NCI-H146 (cell line): ENCODE measurements at places on chromosomes 1 and 21.

- DNase-seq: no peak
These were observed 11.8 kb downstream of the DENND4B start for GRCh38 chr1:153934746-153935145.

- no peak for DNase-seq
These were observed 3.0 kb downstream of the TTC13 start for GRCh38 chr1:230975636-230976035.

DNA sequence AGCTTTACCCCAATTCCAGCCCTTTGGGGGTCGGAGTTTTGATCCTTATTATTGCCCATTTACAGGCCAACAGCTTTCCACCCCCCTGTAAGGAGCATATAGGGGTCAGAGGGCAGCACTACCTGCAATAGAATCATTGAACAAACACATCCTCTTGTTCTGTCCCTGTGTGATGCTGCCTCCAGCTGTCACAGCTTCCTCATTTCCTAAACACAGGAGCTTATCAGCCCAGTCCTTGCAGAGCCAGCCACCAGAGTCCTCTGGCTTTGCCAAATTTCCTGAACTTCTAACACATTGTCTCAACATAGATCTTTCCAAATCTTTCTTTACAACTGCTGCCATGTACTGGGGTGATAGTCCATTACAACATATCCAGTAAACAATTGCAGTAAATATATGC, 32.8 kb upstream of the PTBP2 start:
- peak; percentile 51 for DNase-seq

GRCh38 chr1:53478502-53478818, 19.3 kb downstream of the DMRTB1 start:
- DNase-seq: no peak

DNA sequence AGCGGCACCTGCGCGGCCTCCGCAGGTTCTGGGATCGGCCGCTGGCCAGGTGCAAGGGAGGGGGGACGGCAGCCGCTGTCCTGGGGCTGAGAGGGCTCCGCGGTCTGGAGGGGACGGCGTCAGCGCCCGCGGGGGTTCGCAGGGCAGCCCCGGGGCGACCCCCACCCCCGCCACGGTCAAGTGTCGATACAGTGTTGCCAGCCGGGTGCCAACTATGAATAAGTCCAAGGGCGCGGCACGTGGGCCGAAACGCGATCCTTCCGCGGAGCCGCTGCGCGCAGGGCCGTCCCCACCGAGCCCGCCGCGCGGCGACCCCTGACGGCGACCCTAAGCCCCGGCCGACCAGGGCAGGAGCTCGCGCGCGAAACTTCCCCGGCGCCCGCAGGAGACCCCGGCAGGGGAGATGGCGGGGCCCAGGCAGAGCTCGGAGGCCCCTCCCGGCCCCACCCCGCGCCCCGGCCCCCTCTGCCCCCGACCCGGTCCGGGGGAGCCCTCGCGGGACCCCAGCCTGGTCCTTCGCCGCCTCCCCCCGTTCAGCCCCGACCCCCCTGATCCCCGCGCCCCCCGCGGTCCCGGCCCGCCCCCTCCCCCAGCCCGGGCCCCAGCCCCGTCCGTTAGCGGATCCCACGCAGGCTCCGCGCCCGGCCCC, 586 bp upstream of the AGPAT3 start:
- DNase-seq: peak; percentile 58

- DNase-seq: no peak
These were observed 52.0 kb upstream of the SMYD2 start for GRCh38 chr1:214228976-214229375.

- no peak for DNase-seq
These were observed 81.2 kb upstream of the HOOK1 start for GRCh38 chr1:59733443-59734141.

- no peak for DNase-seq
These were observed 190.7 kb downstream of the HLX start for GRCh38 chr1:221069986-221070385.

DNA sequence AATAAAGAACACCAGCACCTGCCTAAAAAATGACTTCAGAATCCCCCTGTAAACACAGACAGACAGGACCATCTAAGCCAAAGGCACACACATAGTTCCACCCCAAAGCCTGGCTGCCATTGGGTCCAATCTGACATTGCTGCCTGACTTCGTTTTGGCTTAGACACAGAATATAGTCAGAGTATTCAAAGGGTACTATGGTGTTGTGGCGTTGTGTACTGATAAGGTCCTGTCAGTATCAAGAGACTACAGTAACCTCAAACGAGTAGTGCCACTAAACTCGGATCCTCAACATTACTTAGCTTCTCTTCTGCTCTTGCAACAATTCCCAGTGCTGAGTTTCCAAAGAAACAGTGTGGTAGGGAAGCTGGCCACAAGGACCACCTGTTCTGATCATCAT, 169.3 kb upstream of the NR5A2 start:
- no peak for DNase-seq

- DNase-seq: no peak
These were observed 69.6 kb downstream of the GBP6 start for GRCh38 chr1:89433421-89433820.

DNA sequence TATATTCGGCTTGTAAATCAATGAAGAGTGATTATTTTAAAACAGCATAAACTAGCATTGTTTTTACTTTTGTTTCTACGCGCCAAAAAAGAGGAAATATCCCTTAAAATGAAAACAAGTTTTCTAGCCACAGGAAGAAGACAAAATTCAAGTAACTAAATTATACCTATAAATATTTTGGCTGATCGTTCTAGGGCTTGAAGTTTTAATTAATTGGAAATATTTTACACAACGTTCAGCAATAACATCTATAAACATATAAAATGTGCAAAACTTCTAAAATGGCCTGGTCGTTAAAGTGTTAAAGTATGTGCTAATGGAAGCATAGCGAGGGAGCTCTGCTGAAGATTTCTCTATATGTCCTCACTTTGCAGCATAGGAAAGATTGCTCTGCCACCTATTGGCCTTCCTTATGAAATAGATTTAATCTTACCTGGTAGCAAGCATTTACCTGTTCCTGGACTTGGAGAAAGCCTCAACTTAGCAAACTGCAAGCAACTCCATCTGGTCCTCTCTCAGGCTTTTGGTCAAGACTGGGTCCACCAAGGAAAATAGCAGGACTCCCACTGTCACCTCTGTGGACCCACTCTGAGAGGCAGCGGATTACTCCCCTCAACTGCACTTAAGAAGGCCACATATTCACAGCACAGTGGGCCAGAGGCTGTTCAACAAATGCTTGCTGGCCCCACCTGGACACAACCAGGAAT, 351.3 kb upstream of the RUNX1 start:
- DNase-seq: peak; percentile 69
